Fibroblast of skin of abdomen (primary cell): ENCODE measurements at places on chromosomes 6 and 20.

GRCh38 chr20:13238001-13238653 is 17.1 kb downstream of the ISM1 start:
- DNase-seq: no peak

GRCh38 chr6:22466665-22467245 is 102.6 kb upstream of the HDGFL1 start:
- DNase-seq: no peak

DNA sequence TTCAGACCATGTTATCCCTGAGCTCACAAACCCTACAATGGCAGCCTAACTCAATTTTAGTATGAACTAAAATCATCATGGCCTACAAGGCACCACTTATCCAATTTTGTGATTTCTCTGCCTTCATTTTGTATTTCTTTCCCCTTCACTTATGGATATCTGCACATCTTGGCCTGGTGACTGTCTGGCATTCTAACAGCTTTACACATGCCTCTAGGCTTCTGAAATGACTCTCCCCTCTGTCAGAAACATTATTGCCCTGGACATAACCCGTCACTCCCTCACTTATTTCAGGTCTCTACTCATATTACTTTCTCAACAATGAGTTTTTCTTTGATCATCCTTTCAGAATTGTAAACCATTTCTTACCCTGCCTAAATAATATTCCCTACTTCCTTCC is 89.2 kb upstream of the THEMIS start:
- DNase-seq: no peak

DNA sequence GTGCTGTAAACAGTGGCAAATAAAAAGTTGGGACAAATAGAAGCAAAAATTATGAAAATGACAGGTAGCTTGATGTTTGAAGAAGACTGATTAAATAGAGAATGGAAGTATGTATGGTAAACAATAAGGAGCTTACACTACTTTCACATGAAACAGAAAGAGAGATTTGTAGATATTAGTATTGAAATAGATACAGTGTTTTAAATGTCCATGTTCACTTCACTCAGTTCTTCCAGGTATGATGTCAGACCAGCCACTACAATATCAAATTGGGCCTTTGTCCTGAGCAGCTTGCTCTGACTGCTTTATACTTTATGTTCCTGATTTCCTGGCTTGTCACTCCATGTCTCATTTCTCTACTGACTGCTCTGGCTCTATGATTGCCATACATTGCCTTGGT is 107.5 kb downstream of the CENPW start:
- DNase-seq: no peak

- DNase-seq: no peak
Measured at GRCh38 chr20:61449916-61450315, 197.9 kb downstream of the CDH4 start.

DNA sequence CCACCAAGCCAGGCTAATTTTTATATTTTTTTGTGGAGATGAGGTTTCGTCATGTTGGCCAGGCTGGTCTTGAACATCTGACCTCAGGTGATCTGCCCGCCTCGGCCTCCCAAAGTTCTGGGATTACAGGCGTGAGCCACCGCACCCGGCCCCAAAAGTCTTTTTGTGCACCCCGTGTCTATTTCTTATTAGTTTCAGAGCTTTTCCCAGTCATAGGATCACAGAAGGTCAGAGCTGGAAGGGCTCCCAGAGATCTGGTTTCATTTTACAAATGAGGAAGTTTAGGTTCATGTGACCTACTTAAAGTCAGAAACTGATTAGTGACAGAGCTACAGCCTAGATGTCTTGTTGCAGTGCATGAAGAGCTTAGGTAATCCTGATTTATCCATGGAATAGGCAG is 1.6 kb upstream of the OGFRL1 start:
- no peak for DNase-seq

DNA sequence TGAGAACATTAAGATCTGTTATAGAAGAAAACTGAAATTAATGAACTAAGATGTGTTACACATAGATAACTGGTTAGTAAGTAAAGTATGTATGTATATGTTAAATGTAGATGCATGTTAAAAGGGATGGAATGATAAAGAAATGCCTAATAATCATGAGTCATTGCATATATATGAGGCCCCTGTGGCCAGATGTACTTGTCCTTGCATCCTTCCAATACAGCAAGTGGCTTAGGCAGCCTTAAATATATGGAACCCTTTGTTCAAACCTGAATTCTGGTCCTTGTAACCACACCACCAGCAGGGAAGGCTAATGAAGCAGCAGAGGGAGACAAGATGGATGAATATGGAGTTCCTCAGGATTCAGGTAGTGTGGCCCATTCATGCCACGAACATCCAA is 9.8 kb upstream of the AKAP7 start:
- peak; percentile 69 for DNase-seq

GRCh38 chr20:38143646-38144554 is 21.2 kb downstream of the TGM2 start:
- peak; percentile 76 for DNase-seq

- DNase-seq: no peak
Measured at GRCh38 chr20:45951925-45952834, 17.7 kb downstream of the PCIF1 start.

DNA sequence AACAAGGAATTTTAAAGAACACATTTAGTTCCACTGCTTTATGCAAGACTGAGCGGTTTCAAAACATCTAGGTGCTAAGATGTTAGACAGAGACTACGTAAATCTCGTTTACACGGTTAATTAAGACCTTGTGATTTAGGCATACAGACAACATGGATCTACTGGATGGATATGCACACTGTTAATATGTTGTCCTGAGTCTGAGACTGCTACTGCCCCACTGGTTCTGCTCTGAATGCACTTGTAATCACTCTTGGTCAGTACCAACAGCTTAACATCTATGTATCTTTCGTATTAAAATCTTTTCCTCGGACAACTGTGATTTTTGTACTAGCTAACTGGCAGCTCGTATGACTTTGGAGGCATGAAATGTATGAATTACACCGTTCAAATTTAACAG is 3.1 kb downstream of the MAN1A1 start:
- DNase-seq: no peak

- DNase-seq: no peak
Measured at GRCh38 chr6:136104556-136104955, 145.6 kb downstream of the MTFR2 start.

- DNase-seq: peak; percentile 14
Measured at GRCh38 chr6:95133578-95133977, 443.8 kb upstream of the MANEA start.

DNA sequence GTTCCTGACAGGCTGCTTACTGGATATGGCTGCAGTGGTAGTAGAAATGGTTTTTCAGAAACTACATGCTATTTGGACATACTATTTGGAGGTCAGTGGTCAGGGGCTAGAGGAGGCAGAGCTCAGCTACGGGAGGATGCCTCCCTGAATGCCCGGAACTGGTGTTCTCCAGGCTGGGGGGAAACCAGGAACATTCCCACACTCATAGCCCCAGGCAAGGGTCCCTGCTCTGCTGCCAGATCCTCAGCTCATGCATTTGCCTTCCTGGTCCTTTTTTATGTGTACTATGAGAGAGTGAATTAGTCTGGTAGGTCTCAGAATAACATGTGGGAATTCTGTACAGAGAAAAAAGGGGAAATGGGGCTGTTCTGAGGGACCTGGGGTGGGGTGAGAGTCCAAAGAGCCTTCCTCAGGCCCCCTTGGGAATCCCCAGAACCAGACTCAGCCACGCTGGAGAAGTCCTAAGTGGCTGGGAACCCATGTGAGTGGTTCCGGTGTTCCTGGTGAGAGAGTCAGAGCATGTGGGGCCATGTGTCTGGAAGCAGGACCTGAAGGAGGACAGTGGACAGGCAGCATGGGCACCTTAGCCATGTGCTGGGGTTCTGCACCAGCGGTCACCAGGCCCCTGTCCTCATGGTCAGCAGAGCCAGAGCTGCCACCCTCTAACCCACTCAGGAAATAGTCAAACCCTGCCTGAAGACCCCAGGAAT is 58.0 kb upstream of the MYL9 start:
- no peak for DNase-seq

DNA sequence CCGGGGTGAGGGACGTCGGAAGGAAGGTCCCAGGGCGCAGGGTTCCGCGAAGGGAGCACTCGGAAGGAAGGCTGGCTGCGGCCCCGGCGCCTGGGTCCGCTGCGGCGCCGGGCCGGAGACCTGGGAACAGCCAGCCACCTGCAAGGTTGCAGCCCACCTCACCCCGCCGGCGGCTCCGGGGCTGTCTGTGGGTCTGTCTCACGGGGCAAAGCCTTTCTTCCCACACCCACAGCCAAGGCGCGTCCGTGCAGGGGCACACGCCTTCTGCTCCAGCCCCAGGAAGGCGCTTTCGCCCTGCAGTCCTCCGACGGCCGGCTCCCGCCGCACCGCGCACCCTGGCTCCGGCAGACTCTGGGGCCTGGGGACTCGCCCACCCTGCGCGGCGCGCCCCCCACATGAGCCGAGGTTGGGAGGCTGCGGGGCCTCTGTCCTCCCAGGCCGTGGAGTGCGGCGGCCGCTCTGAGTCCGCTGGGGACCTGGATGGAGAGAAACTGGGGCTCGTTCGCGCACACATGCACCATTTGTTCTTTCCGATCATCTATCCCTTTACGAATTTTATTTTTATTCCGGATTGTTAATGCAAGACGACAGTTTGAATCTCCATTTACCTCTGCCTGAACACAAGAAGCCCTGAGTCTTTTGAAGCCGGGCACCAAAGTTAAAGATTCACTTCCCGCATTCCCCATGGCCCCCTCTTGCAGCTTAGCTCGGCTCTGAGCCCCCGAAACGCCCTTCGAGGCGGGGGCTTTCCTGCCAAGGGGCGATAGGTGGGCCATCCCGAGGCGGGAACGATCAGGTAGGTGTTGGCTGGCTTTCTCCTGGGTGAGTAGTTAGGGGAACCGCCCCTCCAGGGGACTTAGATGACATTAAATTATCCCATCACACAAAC is 4.5 kb upstream of the FOXC1 start:
- DNase-seq: no peak
